ENCODE measurements at places on chromosomes 12 and 14. TPM values are rescaled to one million over a fixed set of nuclear protein-coding genes. Genes with fewer than 3 reads are reported as not detected.

The COA8 gene
- 59.1 TPM for total RNA-seq

The NAB2 gene
- 34.8 TPM for total RNA-seq

The CLEC1B gene
- 0.13 TPM for total RNA-seq

The C1RL gene
- 13.3 TPM for total RNA-seq

The EIF2S3B gene
- total RNA-seq, result 0.71 TPM

The KITLG gene
- 17.9 TPM for total RNA-seq

The DEPDC4 gene
- 1.6 TPM for total RNA-seq

The SLC10A1 gene
- total RNA-seq, result not detected

The LRRIQ1 gene
- total RNA-seq, result 0.53 TPM

The OTOGL gene
- 0.40 TPM for total RNA-seq

The TRHDE gene
- 2.3 TPM for total RNA-seq

The RTN1 gene
- 1.2 TPM for total RNA-seq

The IFNG gene
- not detected for total RNA-seq

The INSM2 gene
- not detected for total RNA-seq

The UBC gene
- total RNA-seq, result 789 TPM

The SLC8A3 gene
- total RNA-seq, result 5.5 TPM

The TSHR gene
- 0.31 TPM for total RNA-seq

The GDF3 gene
- total RNA-seq, result not detected

The IL22 gene
- not detected for total RNA-seq

The DPF3 gene
- total RNA-seq, result 1.3 TPM

The OR6C2 gene
- total RNA-seq, result not detected

The AMN1 gene
- 12.3 TPM for total RNA-seq

The RERGL gene
- total RNA-seq, result 0.49 TPM

The A2ML1 gene
- total RNA-seq, result not detected

The PLEKHD1 gene
- 0.53 TPM for total RNA-seq

The LRTM2 gene
- total RNA-seq, result 0.58 TPM

The MCRS1 gene
- total RNA-seq, result 52.5 TPM
